Urinary bladder (tissue), 4 donors: ENCODE measurements at places on chromosomes 16 and 17.

DNA sequence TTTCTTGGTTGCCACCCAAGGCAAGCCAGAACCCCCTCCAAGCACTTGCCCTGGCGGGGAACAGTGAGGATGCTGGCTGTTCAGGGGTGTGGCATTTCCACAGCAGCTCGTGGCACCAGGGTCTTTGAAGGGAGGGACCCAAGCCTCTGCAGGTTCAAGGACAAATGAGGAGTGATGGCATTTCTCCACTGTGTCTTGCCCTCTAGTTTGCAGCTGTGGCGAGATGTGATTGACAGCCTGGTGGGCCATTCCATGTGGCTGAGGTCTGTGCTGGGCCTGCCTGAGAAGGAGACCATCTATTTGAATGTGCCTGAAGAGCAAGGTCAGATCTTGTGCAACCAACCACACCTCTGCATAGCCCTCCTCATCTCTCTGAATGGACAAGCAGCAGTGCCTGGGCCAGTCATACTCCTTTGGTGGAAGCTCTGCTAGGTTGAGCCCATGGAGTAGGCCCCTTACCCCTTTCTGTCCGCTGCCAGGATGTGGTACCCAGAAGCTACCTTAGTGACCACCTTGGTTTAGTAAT is 4.5 kb upstream of the EPN3 start:
- DNase-seq, result no peak

DNA sequence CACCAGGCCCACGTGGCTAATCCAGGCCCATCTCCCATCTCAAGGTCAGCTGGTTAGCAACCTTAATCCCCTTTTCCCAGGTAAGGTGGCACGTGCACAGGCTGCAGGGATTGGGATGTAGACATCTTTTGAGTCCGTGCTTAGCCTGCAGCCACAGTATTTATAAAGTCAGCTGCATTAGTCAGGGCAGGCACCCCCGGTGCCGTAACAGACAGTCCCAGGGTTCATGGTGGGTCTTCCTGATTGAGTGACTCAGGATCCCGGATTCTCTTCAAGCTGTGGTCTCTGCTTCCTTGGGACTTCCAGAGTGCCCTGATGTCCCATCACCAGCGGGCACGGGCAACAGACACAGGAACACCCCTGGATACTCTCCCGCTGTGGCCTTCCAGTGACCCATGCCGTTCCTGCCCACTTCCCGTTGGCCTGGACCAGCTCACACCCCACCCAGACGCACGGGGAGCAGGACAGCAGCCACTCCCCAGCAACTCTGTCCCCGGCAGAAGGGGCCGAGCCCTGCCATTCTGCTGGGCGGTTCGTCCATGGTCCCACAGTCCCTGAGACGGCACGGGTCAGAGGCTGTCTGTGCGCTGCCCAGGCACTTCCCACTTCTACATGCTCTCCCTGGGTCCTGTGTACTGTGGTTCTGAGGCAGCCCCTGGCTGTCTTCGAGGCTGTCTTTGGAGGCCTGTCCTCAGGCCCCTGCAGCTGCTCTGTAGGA is 248.6 kb upstream of the GSE1 start:
- DNase-seq, result no peak

- no peak for DNase-seq
Observed at GRCh38 chr17:45651145-45651709, 132.9 kb upstream of the CRHR1 start.

GRCh38 chr16:68283346-68283745 is 19.0 kb downstream of the SLC7A6 start:
- no peak for DNase-seq

DNA sequence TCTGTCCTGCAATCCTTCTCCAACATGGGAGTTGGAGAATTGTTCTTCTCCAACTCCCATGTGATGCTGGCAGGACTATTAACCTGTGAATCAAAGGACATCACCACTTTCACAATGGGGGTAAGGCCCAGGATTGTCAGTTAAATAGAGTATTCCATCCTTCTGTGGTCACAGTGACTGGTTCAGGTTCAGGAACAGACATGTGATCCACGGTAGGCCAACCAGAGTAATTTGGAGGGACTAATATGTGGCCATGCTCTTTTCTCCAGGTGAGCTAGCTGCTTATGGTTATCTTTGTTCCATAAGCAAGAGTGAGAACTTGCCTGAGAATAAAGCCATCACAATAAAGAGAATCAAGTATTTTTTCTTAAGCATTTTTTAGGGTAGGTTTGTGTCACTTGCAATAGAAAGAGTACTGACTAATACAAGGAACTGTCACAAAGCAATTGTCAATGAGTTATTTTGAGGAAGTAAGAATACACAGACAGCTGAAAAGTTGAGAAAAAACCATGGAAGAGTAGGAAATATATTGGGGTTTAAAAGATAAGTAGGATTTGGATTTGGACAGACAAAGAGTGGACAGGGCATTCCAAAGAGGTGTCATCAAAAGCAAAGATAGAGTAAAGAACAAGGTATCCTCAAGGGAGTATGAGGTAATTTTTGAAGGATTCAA is 63.4 kb downstream of the BRIP1 start:
- no peak for DNase-seq

- DNase-seq, result no peak
Observed at GRCh38 chr16:88939972-88940861, 36.8 kb downstream of the CBFA2T3 start.

DNA sequence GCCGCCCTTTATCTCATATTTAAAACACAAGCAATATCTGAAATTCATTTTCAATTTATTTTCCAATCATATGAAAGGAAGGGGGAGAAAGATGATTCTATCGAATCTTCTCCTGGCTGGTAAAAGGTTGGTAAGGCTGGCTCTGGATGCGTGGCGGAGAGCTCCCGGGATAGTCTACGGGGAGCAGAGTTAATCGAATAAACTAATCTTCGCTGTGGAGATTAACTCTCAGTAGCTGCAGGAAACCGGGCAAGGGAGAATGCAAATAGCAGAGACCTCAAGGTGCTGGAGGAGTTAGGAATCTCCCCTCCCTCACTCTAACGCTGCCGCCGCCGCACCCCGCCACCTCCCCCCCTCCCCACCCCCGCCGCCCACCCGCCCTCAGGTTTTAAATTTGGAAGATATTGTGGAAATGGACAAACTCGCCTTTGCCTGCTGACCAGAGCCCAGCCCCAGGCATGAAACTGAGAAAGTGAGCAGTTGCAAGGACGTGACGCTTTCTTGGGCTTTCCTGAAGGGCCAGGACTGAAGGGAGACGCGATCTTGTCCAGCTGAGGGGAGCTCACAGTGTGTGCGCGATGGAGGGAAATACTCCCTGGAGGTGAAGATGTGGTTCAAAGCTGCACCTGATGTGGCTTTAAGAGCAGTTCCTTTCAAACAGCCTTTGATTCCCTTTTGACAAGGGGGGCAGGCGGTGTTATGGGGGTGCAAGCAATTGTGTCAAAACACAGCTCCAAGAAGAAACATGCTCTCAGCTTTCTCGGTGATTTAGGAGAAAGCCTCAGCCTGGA is 308.2 kb upstream of the IRX3 start:
- DNase-seq, result no peak

DNA sequence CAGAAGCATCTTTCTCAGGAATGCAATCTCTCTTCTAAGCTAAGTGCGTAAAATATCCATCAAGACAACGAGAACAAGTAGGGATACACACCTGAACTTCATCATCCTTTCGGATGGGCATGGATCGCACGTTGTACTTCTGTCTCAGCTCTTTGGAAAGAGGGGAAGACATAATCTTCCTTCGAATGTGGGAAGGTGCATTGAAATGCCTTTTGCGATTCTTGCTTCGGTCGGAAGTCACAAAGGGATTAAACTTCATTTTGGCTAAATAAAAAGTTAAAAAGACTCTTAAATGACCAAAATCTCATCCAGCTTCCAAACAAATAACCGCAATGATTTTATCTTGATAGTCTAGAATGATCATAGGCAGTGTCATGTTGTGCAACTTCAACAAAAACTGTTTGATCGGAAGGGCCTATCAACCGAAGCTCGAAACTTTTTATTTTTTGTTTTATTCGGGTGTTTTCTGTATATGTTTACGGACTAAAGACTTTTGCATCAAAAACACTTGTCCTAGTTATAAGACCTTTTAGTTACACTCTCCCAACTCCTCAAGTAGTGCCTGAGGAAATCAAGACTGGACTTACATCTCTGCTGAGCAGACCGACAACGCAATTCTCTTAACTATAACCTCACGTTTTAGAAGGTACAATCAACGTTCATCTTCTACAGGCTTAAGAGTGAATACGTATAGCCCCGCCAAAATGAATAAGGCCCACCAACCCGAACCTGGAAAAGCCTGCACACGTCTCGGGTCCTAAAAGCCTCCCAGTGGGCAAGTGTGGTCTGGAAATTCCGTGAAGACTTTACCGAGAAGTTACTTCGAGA is 727 bp downstream of the RPL26 start:
- no peak for DNase-seq

DNA sequence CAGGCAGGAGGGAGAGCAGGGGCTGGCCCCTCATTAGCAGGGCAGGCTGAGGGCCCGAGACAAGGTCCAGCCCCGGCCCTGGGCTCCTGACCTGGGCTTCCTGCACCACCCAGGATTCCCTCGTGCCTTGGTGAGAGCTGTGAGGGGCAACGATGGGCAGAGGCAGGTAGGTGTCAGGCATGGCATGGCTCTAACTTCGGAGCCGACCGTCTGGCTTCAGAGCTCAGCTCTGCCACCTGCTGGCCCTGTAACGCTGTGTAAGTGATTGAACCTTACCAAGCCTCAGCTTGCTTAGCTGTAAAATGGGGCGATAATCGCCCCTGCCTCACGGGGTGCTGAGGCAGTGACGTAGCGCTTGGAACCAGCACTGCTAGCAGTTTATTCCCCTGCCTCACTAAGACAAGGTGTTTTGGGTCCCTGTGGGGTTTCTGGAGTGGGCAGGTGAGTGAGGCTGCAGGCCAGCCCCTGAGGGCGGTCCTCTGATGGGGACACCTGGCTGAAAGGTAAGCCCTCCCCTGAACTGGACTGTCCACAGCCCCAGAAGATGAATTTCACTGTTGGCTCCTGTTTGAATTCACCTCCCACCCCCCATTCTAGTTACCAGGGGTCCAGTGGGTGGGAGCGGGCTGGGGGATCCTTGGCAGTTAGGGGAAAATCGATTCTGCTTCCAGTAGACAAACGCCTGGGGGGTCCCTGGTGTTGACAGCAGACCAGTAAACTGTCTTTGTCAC is 184.8 kb upstream of the GSE1 start:
- DNase-seq, result no peak

DNA sequence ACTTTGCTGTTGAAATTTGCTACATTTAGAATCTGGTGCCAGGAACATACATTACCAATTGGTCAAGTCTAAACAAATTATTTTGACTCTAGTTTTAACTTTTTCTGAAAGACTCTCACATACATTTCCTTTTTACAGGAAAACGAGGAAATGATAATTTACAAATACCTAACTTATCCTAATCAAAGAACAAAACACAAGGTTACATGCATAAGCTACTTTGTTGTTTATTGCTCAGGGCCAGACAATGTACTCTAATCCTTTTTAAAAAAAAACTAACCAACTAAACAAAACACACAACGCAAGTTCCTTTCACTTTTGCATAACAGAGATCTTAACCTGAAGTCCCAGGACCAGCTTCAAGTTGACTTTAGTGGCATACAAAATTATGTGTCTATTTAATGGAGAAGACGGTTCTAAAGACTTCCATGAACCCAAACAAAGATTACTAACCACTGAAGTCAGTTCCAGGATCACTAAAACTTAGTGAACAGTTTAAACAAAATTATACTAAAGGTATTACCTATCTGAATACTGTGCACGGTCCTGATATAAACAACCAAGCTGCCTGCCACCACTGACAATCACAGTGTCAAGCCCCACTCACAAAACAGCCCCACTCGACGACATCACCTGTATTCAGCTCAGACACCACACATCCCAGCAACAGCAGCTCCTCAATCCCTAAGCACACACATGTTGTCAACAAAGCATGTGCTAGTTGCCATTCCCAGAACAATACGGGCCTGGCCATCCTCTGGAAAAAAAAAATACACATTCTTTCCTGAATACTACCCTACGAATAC is 1.9 kb downstream of the ZNF652 start:
- no peak for DNase-seq

GRCh38 chr17:51734462-51734861 is 424.1 kb downstream of the CA10 start:
- no peak for DNase-seq
